A549 treated with CpdA at 1 μM for 4 hours (cell line): ENCODE measurements at places on chromosomes 1 and 21. TPM values are rescaled to one million over a fixed set of nuclear protein-coding genes. Genes with fewer than 3 reads are reported as not detected.

SOX13 gene
- total RNA-seq = 15.7 to 21.0 TPM (median 19.2 TPM) in 5 replicates

FAM72A gene
- 10.3 to 12.3 TPM (median 12.1 TPM) in 5 replicates for total RNA-seq

TMEM54 gene
- total RNA-seq = 24.1 to 45.7 TPM (median 44.5 TPM) in 5 replicates

ALG14 gene
- 2.8 to 10.6 TPM (median 6.8 TPM) in 5 replicates for total RNA-seq

NCF2 gene
- total RNA-seq = 1.9 to 3.2 TPM (median 2.3 TPM) in 5 replicates

WDR64 gene
- not detected in 5 replicates for total RNA-seq

SPRR2E gene
- not detected in 5 replicates for total RNA-seq

EPHA8 gene
- total RNA-seq = 0.01 to 0.03 TPM in 2 of 5 replicates, not detected in the others

MPL gene
- total RNA-seq = 0.09 to 0.22 TPM in 2 of 5 replicates, not detected in the others

CGN gene
- 1.1 to 1.9 TPM (median 1.4 TPM) in 5 replicates for total RNA-seq

LMX1A gene
- not detected in 5 replicates for total RNA-seq

CFHR3 gene
- total RNA-seq = 0.09 to 0.23 TPM (median 0.13 TPM) in 4 of 5 replicates, not detected in the other

DEPDC1 gene
- 12.2 to 15.3 TPM (median 13.7 TPM) in 5 replicates for total RNA-seq
